ENCODE measurements at places on chromosomes 4 and X.

GRCh38 chr4:121255986-121256750 lies 92.0 kb upstream of the TNIP3 start:
- DNase-seq: no peak

DNA sequence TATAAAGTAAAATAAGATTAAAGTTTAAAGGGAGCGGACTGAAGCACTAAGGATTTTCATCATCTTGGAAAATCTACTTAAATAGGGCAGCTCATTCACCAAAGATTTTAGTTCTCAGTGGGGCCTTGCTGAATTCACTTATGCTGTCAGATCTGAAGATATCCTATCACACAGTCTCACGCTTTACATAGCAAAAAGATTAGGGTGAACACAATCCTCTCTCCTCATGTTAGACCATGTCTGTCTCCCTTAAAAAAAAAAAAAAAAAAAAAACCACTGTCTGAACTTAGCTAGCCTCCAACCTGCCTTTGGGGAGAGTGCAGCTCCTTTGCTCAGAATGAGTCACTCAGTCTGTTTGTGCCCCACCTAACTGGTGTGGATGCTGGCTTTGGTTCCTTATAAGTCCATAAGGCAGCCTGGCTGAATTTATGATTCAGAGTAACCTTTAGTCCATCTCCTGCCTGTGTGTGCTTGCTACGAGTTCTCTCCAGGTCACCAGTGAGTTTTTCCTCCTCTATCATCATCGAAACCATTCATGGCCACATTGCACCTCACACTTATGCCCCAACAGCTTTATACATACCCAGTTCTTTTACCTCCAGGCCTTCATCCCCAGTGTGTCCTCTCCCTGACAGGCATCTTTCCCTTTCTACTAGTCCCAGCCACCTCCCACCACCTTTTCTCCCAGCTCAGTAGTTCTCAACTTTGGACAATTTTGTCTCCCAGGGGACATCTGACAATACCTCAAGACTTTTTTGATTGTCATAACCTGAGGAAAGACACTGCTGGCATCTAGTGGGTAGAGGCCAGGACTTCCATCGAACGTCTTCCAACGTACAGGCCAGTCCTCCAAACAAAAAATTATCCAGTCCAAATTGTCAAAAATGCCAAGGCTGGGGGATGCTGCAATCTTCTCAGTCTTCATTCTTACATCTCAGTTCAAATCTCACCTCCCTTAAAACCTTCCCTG lies 220.7 kb upstream of the EMCN start:
- no peak for DNase-seq

DNA sequence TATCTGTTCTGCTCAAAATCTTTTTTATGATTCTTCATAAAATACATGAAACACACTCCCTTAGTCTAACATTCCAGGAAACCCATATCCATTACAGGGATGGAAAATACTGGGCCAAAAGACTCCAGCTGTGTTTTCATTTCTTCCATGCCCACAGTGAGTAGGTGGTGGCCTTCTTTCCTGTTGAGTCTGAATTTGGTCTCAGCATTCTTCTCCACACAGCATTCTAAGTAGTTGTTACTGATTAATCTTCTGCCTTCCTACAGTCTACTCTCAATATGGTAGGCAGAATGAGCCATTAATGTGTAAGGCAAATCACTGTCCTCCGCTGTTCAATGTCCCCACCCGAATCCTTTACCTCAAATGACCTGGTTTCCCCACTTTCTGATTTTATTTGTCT lies 370.6 kb upstream of the RPS6KA3 start:
- no peak for DNase-seq

DNA sequence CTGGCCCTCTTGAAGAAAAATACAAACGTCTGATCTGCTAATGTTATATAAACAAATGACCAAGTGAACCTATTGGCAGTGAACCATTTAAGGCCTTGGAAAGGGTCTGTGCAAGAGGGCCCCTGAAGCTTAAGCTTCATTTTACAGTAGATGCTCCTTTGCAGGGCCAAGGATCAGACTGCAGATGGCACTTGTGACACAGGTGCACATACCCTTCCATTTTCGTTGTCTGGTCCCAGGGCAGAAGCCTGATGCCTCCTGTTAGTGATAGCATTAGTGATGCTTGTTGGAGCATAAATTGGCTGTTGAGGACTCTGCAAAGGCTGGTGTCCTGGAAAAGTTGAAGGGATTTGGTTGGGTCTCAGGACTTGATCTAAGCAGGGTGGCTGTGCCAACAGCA lies 46.5 kb downstream of the ETNPPL start:
- DNase-seq: no peak

DNA sequence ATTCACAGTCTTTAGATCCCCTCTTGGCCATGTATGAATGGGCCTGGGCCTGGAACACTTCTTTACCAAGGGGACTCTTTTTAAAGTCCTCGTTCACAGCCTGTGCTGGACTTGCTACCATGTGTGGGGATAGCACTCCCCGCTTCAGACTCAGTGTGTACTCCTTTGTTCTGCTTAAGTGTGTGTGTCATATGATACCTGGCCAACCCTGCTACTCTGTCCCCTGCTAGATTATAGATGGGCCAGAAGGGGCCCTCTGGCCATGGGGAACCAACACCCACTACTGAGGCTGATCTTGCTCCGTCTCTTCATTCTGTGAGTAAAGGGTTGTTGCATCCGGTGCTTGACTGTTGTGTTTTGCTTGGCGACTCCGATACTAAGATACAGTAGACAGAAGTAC lies 8.0 kb downstream of the CCDC110 start:
- no peak for DNase-seq

DNA sequence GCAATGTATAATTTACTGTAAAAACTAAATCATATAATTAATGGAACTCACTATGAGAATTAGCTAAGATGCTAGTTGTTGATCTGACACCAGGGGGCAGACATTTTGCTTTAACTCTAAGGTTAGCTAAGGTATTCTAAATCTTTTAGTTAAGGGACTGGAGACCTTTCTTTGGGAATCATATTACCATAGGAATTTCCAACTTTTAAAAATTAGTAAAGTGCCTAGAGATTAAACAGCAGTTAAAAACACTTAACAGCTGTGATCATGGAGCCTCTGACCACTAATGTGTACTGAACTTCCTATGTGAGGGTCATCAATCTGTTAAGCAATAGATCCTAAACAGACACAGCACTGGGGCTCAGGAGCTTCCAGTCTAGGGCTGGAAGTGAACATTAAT lies 226.6 kb downstream of the NSUN7 start:
- DNase-seq: peak; percentile 53

DNA sequence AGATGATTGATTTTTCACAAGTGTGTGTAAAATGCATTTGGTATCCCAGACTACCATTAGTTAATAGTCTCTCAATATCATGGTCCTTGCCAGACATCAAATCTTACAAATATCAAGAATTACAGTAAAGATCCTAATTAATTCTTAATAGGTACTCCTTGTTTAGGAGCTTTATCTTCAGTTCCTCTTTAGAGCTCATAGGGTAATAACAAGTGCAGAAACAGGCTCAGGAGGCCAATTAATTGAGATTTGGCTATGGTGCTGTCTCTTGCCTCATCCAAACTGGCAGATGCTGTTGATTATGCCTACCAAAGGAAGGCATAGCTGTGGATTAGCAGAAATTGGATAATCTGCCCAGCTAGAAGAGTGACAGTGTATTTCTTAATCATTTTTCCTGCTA lies 6.9 kb downstream of the MTMR1 start:
- DNase-seq: no peak

- DNase-seq: no peak
Observed at GRCh38 chrX:49075347-49075746, 1.5 kb upstream of the PRAF2 start.

DNA sequence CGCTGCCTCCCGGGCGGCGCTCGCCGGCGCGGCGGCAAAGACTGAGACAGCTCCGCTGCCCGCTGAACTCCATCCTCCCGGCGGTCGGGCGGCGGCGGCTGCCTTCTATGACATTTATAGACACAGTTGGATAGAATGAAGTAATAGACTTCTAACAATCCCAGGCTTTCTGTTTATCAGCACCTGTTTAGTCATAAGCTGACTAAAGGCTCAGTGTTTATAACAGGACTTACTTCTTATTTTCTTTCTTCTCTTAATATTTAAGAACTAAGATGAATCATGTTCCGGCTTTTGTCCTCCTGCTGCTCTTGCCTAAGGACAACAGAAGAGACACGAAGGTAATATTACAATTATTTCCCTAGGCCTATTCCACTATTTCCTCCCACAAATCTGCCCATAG lies 3.9 kb downstream of the ARL13A start:
- no peak for DNase-seq

GRCh38 chrX:129529685-129530281 lies 6.5 kb upstream of the SMARCA1 start:
- DNase-seq: peak; percentile 94

DNA sequence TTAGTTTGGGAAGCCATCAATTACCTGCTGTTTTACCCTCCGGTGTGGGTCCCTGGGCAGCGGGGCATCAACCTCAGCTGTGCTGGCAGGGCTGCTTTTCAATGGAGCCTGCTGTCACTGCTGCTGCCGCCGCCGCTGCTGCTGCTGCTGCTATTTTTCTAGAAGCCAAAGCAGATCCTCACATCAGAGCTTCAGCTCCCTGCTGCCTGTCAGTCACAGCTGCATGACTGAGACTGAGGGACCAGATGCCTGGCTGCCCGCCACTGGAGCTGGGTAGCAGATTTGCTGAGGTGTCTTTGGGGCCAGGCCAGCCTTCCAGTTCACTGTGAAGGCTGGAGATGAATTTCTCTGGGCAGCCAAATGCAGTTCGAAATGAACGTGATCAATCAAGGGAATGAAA lies 200.3 kb upstream of the NHS start:
- DNase-seq: peak; percentile 20

DNA sequence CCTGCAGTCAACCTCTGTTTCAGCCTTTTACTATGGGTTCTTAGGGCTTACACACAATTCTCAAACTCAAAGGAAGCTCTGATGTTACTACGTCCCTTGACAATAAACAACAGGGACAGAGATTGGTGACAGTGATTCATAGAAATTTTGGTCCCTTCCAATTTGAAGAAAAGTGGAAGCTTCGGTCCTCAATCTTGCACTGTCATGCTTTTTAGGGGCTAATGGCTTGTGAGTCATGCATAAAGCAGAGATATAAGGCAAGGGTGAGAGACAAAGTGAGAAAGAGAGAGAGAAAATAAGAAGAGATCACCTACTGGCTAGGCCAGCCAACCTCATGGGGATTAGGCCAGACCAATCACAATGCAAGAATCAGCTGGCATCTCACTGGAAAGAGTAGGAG lies 63.2 kb upstream of the STARD8 start:
- DNase-seq: no peak

- no peak for DNase-seq
Observed at GRCh38 chr4:166277401-166277800, 404.4 kb downstream of the TLL1 start.

DNA sequence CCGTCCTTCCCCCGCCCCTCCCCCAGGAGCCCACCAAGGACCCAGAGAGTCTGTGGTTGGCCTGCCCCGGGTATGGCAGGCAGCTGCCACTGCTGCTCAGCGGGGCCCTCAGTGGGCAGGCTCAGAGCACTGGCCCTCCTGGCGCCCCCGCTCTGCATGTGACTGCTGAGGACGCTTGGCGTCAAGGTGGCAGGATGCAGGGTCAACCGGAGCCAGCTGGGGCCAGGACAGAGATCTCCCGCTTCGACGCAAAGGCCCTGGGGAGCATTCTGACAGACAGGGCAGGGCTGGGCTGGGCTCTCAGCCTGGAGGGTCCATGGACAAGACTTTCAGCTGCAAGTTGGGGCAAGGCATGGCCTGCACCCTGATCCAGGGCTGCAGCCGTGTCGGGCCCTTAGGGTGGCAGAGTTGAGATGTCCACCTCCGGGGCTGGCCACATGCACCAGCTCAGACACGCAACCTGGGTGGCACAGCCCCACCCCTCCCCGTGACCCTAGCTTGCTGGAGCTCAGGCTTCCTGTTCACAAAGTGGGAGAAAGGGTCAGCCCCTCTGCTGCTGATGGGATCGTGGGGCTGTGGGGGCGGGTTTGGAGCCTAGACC lies 30.3 kb downstream of the LRPAP1 start:
- DNase-seq: no peak

- peak; percentile 91 for DNase-seq
Observed at GRCh38 chrX:129843459-129844306, at the start of gene ZDHHC9. ZDHHC9 (minus strand) TSS chrX:129843886; CDS start chrX:129841945, 1,941 bp downstream.

- no peak for DNase-seq
Observed at GRCh38 chrX:118872102-118872566, 48.5 kb downstream of the ZCCHC12 start.

- DNase-seq: no peak
Observed at GRCh38 chr4:122797405-122798094, 29.1 kb upstream of the FGF2 start.

DNA sequence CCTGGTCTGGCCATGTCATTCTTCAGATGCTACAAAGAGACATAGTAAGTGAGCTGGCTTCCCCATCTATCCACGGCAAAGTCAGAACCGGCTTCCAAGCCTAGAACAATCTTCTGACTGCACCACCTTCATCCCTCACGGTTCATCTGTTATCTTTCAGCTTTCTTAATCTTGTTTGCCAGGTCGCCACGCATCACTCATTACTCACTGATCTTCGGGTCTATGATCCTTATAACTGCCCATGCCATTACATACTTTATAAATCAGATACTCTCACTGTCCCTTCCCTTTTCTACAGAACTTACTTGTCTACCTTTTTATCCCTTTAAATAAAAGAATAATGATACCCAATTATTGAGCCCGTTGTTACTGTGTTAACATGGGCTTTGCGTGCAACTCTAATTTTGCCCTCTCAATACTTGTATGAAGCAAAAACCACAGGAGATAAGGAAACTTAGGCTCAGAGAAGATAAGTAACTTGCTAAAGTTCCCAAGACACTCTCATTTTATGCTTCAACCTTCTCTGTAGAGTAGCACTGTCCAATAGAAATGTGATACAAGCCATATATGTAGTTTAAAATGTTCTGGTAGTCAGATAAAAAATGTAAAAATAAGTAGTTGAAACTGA lies 171.7 kb downstream of the AMELX start:
- DNase-seq: no peak

DNA sequence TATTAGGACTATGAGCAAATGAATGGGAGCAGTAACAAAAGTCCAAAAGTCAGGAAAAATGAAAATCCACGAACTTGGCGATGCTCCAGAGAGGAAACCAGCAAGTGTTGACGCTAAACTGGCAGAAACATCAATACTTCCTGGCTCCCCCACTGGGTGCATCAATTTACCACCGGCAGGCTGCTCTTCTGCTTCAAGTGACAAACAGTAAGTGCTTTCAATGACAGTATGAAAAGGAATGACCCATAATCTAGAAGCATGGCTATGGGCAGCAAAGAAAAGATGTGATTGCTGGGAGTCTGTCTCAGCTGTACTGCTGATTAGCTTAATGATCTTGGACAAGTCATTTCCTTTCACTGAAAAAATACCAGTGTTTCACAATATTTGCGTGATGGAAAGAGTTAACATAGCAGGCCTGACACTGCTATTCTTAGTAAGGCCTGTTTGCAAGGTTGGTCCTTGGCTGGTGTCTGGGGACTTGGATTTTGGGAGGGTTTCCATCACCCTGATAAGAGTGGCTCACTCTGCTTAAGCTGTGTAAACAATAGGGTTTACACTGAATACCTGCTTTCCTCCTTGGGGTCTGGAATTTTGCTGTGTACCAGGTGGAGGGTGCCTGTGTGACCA lies 8.7 kb downstream of the ATP11C start:
- DNase-seq: no peak

- DNase-seq: no peak
Observed at GRCh38 chrX:153411988-153412574, 809 bp downstream of the ZFP92 start.

GRCh38 chr4:139324620-139325019 lies 22.3 kb upstream of the NDUFC1 start:
- DNase-seq: no peak

- peak; percentile 2 for DNase-seq
Observed at GRCh38 chrX:10875995-10876394, 235.1 kb upstream of the HCCS start.

GRCh38 chr4:6502747-6503465 lies 30.5 kb upstream of the PPP2R2C start:
- no peak for DNase-seq
